Renal cortical epithelial cell (primary cell): ENCODE measurements at places on chromosomes 7 and 10.
A peak's percentile ranks its signal among the peaks of the same experiment; 100 is the strongest.

- DNase-seq: no peak
Measured at GRCh38 chr7:158094671-158095226, 492.9 kb downstream of the PTPRN2 start.

DNA sequence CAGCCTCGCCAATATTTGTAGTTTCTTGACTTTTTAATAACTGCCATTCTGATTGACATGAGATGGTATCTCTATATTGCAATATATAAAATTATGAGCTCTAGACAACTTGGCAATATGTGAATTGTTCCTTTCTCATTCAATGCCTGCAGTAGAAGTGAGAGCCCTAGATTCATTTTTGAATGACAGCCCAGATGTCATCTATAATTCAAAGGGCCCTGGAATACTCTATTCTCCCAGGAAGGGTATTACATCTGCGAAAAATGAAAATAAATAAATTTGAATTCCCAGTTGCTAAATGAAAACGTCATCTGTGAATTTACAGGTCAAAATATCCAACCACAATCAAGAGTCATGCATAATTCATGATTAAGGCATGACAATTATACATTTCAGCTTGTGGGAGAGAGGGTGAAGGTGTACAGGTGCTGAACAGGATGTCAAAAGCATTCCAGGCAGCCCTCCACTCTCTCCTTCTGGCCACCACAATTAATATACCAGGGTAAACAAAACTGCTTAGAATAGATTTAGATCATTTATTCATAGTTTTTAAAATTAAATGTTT, 1147.3 kb downstream of the XPNPEP1 start:
- no peak for DNase-seq

- DNase-seq: no peak
Measured at GRCh38 chr7:35705932-35706461, 11.1 kb upstream of the HERPUD2 start.

DNA sequence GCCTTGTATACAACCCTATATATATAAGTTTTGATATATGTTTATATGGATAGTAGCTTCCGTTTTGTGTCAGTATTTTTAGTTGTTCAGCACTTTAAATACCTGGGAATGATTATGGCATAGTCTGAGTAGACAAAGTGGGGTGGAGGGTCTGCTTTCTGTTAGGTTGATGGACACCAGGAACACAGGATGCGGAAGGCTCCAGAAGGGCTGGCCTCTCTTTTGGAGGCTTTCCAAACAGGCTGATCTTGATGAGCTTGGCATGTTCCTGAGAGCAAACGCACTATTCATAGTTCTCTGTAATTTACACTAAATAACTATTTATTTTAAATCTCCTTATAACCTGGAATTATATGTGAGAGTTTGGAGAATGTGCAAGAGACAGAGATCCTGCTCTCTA, 12.7 kb downstream of the AKR1E2 start:
- no peak for DNase-seq

DNA sequence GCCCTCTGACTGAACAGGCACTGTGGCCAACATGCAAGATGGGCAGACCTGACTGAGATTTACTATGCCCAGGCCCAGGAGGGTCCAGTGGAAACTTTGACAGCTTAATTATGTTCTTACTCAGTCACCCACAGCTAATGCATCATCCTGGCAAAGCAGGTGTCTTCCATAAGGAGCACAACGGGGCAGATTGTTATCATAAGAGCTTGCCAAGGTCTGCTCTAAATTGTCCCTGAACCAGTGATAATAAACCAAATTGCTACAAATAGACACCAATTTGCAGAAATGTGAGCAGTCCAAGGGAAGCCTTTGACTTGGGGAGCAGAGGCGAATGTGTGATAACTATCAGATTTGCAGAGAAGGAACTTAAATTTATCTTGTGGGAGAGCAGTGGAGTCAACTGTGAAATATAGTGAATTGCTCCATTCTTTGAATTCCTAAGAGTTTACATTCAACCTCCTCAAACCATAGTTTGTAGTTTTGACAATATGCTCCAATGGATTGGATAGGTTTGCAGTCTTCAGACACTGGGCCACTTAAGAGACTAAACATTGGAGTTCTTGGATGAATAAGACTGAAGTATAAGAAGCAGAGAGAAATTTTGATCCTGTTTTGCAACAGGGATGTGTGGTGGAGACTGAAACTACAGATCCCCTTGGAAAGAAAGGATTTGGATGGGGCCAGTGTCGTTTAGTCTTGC, 494.7 kb downstream of the CCSER2 start:
- no peak for DNase-seq

- peak; percentile 64 for DNase-seq
Measured at GRCh38 chr10:92573798-92574547, at the start of gene IDE. TSS of gene IDE (minus strand) at chr10:92574093. CDS start at chr10:92574019, 74 bp downstream.

- DNase-seq: no peak
Measured at GRCh38 chr10:71314028-71314693, 4.9 kb upstream of the SLC29A3 start.

- DNase-seq: no peak
Measured at GRCh38 chr7:55438757-55439525, 73.8 kb downstream of the LANCL2 start.

- DNase-seq: no peak
Measured at GRCh38 chr7:84714765-84715164, 472.1 kb downstream of the SEMA3D start.

DNA sequence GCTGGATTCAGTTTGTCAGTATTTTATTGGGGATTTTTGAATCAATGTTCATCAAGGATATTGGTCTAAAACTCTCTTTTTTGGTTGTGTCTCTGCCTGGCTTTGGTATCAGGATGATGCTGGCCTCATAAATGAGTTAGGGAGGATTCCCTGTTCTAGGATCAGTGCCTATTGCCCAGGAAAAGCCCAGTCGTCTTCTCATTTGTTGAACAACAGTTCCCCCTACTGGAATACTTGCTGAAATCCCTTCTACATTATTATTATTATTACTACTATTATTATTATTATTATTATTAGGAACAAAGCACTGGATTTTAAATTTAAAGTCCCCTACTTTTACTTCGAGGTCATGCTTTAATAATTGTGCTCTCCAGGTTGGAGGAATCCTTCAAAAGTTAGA, 528.9 kb downstream of the MAGI2 start:
- DNase-seq: peak; percentile 20

DNA sequence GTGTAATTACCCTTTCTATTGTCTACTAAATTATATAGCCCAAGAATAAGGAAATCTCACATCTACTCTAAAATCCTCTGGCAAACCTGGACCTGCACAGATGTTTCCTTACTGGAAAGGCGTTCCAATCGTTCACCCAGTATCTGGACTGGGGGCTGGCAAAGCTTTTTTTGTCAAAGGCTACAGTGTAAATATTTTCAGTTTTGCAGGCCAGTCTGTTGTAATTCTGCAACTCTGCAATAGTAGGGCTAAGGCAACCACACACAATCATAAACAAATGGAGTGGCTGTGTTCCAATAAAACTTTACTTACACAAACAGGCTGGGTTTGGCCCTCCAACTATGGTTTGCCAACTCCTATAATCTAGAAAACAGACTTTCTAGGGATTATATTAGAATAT, 56.2 kb downstream of the GLI3 start:
- DNase-seq: no peak

DNA sequence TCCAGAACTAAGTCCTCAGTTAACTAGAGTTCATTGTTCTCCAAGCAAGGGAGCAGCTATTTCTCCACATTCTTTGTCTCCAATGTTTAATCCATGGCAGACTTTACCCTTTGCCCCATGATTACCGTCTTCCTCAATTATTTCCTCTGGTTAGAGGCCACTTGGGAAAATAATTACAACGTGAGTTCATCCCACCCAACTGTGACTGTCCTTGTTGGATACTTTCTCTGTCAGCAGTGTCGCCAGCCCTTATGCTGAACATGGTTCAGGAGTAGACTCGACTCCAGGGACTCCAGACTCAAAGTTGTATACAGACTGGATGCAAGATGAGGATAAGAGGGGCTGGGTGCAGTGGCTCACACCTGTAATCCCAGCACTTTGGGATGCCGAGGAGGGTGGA, 17.1 kb upstream of the SEPHS1 start:
- DNase-seq: peak; percentile 48

- no peak for DNase-seq
Measured at GRCh38 chr10:84510121-84510520, 181.7 kb downstream of the CCSER2 start.

DNA sequence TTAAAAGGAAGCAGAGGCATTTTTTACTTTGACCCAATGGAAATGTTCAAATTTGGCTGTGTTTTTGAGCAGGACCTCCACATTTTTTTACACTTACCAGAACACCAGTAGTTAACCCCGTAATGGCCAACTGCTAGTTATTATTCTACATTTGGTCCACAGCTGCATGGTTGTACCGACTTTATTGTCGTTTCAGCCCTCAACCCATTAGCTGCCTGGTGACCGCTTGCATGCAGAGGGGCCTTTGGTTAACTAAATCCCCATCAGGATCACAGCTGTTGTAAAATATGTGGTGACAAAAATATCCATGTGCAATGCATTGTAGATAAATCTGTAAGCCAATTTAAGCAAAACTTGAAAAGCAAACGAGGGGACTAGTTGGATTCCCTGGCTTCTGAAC, 342.2 kb upstream of the MEOX2 start:
- DNase-seq: no peak

- no peak for DNase-seq
Measured at GRCh38 chr10:100642295-100642994, 102.9 kb upstream of the PAX2 start.

GRCh38 chr10:79067241-79068202, 1.2 kb upstream of the ZMIZ1 start:
- DNase-seq: peak; percentile 58

GRCh38 chr10:125955766-125956165, 59.4 kb downstream of the FANK1 start:
- DNase-seq: no peak

- no peak for DNase-seq
Measured at GRCh38 chr7:70044064-70044463, 445.8 kb downstream of the AUTS2 start.

- peak; percentile 7 for DNase-seq
Measured at GRCh38 chr10:18822156-18822555, 162.9 kb downstream of the ARL5B start.

DNA sequence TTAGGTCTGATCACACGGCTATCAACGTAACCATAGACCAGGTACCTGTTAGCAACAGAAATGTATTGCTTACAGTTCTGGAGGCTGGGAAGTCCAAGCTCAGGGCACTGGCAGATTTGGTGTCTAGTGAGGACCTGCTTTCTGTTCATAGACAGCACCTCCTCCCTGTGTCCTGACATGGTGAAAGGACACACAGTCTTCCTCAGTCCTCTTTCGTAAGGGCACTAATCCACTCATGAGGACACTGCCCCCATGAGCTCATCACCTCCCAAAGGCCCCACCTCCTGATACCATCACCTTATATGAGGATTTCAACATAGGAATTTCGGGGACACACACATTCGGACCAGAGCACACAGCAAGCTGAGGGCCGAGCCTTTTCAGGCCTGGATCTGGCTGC, 71.4 kb upstream of the BTBD16 start:
- DNase-seq: no peak
